Small intestine (tissue), 16 donors: ENCODE measurements at places on chromosomes 2 and 18.
A peak's percentile ranks its signal among the peaks of the same experiment; 100 is the strongest.

DNA sequence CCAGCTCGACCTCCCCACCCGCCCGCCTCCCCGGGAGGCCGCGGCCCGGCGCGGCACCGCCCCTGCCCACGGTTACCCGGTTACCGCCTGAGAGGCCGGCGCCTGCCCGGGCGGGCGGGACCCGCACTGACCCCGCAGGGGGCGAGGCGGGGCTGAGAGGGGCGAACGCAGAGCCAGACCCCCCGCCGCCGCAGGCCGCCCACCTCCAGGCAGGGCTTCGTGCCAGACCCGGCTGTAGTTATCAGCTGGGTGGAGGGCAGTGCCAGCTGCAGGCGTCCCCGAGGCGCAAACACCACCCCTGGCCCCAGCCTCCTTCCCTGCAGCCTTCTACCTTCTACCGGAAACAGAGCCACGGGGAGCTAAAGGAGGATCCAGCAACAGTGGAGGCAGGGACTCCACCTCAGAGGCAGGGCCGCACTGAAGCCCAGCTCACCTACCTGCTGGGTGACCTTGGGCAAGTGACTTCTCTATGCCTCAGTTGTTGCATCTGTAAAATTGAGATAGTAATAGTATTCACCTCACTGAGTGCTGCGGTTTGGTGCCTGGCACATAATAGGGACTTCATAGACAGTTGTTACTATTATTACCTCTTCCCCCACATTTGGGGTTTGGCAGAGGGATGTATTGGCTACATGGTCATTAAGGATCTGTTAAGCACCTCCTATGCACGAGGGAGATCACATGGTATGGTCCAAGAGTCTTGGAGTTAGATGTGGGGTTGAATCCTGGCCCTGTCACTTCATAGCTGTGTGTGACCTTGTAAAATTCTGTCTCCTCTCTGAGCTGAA, 231.6 kb upstream of the SMAD2 start:
- DNase-seq: no peak

DNA sequence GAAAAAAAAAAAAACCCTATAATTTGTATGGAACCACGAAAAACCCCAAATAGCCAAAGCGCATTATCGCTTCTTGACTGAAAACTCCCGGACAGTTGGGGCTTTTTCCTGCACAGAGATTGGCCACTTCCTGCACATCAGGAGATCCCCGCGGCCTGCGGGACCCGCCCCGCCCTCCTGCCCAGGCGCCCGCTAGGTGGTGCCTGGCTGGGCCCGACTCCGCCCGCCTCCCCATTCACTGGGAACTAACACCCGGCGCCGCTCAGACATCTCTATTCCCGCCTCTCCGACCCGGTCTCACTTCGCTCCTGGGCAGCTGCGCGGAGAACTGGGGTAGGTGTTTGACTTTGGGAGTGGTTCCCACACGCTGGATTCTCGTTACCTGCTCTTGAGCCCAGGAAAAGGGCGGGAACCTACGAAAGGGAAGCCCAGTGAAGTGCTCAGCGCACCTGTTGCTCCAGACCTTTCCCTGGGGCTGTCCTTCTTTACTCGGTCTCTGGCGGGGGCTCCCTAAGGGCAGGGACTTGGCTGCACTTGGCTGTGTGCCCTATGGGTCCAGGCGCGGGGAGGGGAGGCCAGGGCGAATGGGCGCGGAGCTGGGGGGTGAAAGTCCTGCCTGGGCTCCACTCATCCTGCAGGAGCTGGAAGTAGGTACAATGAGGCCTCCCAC, at the start of gene HMSD:
Gene HMSD, plus strand, starts transcription at position 234 of the 670 bp plus-strand sequence. CDS start 4,155 bp downstream, outside the sequence.
- DNase-seq: peak; percentile 46

DNA sequence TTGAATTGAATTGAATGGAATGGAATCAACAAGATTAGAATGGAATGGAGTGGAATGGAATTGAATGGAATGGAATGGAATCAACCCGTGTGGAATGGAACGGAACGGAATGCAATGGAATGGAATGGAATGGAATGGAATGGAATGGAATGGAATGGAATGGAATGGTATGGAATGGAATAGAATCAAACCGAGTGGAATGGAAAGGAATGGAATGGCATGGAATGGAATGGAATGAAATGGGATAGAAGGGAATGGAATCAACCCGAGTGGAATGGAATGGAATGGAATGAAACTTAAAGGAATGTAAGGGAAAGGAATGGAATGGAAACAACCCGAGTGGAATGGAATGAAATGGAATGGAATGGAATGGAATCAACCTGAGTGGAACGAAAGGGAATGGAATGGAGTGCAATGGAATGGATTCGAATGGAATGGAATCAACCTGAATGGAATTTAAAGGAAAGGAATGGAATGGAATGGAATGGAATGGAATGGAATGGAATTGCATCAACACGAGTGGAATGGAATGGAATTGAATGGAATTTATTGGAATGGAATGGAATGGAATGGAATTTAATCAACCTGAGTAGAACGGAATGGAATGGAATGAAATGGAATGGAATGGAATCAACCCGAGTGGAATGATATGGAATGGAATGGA, 1146.6 kb downstream of the RPIA start:
- DNase-seq: no peak

DNA sequence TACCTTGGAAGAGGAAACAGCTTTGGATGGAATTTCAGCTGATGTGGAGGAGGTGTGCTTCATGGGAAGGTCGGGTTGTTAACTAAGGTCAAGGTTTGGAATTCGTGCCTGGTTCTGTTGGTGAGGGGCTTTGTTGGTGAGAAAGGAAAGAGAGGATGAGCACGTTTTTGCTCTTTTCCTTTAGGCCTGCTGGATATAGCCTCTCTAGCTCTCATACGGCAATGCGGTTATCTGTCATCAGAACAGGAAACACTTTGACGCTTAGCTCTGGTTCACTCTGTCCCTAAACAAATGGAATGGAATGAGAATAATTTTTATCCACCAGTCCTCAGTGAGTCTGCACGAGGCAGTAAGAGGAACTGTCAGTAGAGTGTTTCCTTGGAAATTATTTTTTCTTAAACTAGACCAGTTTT, 169.7 kb upstream of the NOSTRIN start:
- no peak for DNase-seq

DNA sequence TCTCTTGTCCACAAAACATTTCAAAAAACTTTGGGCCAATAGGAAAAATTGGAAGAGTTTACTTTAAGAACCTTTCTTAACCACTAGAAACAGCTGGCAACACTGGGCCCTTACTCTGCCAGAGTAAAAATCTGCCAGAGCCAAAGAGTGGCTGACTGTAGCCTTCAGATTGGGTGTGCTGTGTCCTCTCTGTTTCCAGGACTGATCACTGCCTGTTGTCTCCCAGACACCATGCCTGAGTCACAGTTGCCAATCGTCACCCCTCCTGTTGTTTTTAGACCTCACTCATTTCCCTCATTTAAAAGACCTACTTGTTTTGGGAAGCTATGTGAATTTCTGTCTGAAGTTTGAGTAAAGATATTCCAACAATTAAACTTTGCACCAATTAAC, 159.1 kb downstream of the PPP1R1C start:
- DNase-seq: no peak

DNA sequence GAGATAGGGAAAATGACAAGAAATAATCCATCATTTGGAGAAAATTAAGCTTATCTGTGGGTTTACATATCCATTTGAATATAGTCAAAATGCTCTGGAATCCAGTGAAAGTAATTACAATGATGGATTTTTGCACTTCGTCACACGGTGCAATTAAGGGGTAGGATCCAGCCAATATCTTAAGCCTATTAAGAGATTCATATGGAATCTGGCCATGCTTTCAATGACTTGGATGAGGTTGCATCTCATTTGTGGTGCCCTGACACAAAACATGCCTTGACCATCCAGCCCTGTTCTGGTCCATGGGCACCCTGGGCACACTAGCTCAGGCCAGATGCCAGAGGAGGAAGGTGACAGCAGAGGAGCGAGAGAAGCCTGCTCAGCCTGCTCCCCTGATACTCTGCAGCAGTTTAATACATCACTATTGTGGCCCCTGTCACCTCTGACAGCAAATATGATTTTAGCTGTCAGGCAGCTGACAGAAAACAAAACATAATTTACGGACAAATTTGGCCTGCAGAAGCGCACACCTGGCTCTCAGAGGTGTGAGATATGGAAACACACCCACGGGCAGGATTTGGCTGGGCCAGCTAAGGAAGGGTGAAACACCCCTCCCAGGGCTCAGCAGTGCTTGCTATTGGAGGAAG, 94.1 kb upstream of the ST8SIA3 start:
- no peak for DNase-seq

GRCh38 chr2:27263287-27264252, 723 bp upstream of the SLC30A3 start:
- DNase-seq: no peak

- DNase-seq: no peak
These were observed 64.3 kb upstream of the HPCAL1 start for GRCh38 chr2:10238396-10238795.

DNA sequence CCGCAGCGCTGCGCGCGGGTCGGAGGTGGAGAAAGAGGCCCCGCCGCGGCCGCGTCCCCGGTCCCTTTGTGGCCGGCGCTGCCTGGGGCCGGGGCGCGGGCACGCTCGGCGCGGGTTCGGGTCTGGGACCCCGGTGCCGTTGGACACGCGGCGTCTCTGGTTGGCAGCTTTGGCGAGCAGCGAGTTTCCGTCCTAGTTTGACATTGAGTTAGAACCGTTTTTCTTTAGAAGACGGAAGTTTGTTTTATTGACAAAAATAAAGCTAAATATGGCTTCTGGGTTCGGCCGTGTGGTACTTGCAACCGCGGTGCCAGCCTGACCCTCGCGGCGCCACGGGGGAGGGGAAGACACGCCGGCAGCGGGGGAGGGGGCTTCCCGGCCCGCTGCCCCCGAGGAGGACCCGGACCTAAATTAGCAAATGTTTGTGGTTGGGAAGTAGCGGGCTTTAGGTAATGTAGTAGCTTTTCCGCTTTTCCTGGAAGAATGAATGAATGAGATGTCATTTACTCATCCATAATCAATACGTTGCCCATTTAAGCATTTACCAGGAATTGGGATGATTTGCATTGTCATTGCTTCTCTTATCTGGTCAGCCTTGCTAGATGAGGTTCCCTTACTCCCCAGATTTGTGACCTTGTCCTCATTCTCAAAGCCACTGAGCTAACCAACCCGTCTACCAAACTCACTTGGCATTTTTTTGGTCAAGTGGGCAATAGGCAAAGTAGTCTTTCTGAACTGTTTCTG, 530 bp downstream of the GALNT1 start:
- peak; percentile 59 for DNase-seq

DNA sequence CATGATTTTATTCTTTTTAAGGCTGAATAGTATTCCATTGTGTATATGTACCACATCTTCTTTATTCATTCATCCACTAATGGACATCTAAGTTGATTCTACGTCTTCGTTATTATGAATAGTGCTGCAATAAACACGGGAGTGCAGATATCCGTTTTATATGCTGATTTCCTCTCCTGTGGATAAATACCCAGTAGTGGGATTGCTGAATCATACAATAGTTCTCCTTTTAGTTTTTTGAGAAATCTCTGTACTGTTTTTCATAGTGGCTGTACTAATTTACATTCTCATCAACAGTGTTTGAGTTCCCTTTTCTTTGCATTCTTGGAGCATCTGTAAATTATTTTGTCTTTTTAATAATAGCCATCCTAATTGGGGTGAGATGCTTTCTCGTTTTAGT, 114.5 kb downstream of the RGPD3 start:
- DNase-seq: no peak

- no peak for DNase-seq
These were observed 120.0 kb upstream of the SIX3 start for GRCh38 chr2:44821500-44821899.

DNA sequence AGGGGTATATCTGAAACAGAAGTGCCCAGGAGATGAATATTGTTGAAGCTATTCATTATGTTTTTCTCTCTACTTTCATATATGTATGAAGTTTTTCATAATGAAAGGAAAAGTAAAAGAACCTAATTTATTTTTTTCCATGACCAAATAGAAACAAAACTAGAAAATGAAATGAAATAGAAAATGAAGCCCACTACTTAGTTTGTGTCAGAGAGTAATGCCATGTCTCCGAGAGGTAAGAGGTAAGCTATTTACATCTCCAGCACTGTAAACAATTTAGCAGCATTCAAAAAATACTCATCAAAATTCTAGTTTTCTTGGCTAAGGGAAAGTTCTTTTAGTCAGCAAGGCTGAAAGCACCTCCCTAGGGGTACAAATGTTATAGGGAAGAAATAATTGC, 238.6 kb downstream of the PTH2R start:
- DNase-seq: no peak

DNA sequence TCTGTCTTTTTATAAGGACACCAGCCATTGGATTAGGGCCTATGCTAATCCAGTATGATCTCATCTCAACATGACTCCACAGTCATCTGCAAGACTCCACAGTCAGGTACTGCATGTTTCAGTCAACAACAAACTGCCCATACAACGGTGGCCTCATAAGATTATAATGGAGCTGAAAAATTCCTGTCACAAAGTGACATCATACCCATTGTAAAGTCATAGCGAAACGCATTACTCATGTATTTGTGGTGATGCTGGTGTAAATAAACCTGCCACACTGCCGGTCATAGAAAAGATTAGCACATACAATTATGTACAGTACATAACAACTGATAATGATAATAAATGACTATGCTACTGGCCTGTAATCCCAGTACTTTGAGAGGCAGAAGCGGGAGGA, 102.2 kb downstream of the TEX51 start:
- peak; percentile 75 for DNase-seq

DNA sequence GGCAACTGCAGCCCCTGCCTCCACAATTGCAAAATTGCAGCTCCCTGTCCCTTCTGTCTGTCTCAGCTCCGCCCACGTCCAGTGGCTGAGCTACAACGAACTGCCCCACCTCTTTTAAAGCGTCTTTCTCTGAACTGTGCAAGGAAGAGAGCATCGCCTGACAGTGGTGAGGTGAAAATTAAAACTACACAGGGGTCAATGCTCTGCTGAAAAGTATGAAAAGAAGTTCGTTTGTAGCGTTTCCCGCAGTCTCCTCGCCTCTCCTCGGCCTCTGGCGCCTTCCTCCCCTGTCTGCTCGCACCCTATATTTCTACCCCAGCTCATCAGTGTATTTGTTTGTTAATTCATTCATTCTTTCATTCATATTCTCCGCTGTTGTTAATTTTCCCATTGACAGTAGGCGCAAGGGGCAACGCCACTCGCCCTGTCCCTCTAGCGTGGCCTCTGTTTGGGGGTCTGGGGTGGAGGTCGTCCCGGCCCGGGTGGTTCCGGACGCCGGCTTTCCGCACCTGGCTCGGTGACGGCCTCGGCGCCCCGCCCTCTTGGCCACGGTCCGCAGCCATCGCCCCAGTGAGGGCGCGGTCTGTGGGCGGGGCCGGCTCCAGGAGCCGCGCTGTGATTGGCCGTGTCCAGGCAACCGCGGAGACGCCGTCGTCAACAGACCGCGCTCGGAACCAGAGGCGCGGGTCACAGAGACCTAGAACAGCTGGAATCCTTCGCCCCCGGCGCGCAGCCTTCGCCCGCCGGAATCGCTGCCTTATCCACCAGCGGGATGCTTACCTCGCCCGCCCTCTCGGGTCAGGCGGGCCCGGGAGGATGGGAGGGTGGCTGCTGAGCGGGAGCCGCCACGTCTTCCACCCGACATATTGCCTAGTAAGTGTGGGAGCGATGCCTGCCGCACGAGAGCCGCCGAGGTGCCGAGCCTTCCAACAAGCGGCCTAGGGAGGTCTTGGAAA, at the start of gene VWA3B:
Gene VWA3B, plus strand, starts transcription at position 677 of the 956 bp plus-strand sequence. CDS start 5,926 bp downstream, outside the sequence.
- DNase-seq: peak; percentile 93

GRCh38 chr2:65706411-65706810, 274.0 kb upstream of the SPRED2 start:
- DNase-seq: no peak

- DNase-seq: peak; percentile 55
These were observed 1.8 kb downstream of the KIF5C start for GRCh38 chr2:148876595-148877402.
